Activated CD4-positive, CD25-positive, alpha-beta regulatory T cell treated with anti-CD3 and anti-CD28 coated beads, Interleukin-2, amount 50 U/mL, for 72 hours (primary cell): ENCODE measurements at places on chromosomes 5 and 9.

GRCh38 chr9:71628247-71628646 lies 140.1 kb downstream of the CEMIP2 start:
- no peak for DNase-seq

DNA sequence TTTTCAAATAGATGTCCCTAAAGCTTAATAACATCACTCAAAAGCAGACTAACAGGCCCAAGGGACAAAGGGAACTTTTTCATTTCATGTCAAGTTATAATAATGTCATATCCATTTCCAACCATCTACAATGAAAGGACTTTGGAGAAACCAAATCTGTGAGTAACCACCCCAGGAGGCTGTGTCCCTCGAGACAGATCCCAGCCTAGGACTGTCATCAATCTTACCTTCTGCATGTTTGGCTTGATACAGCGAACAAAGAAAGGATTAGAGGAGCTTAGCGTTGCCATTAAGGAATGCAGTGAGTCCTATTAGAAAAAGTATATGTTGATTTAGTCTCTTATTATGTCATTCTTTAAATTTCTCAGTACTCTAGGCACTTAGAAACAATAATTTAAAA lies 137.8 kb upstream of the RETREG1 start:
- DNase-seq, result no peak

GRCh38 chr5:115558388-115558956 lies 13.9 kb upstream of the FEM1C start:
- DNase-seq, result no peak

- no peak for DNase-seq
These were observed 51.5 kb upstream of the NOTCH1 start for GRCh38 chr9:136597141-136597885.

DNA sequence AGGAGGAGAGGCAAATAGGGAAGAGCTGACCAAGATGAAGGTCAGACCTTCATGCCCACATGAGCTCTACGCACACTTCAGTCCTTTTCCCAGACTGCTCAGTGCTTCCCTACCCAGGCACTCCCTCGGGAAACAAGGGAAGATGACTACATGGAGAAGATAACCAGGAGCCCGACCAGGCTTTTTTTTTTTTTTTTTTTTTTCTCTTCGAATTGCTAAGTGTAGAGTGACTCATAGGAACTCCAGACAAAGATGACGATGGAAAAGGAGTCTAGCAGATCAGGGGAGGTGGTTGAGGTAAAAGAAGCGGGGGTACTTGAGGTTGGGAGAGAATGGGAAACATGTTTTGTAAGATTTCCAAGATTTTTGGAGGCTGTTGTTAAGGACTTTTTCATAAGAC lies 526.1 kb downstream of the BNC2 start:
- no peak for DNase-seq

- no peak for DNase-seq
These were observed 218.4 kb upstream of the KLF4 start for GRCh38 chr9:107707915-107708441.
